ENCODE measurements at places on chromosomes 2 and 18.

GRCh38 chr18:54740136-54740846 is 88.0 kb upstream of the RAB27B start:
- DNase-seq = no peak

GRCh38 chr2:70002241-70002899 is 40.9 kb upstream of the ASPRV1 start:
- no peak for DNase-seq

DNA sequence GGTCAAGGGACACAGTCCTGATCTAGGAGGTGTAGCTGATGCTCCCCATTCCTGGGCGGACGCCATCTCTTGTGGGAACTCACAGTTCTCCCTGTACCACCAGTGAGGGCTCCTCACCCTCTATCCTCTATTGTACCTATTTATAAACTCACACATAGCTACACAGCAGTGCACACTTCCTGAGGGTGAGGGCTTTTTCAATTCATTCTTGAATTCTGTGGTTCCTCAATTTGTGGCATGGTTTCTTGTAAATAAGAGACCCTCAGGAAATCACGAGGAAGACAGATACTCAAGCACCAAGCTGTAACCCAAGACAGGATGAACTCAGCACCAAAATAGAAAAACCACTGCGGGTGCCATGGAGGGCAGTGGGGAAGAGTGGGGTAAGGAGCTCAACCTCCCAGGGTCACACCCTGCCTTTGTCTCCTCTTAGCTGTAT is 245.9 kb upstream of the PXDN start:
- DNase-seq = no peak

DNA sequence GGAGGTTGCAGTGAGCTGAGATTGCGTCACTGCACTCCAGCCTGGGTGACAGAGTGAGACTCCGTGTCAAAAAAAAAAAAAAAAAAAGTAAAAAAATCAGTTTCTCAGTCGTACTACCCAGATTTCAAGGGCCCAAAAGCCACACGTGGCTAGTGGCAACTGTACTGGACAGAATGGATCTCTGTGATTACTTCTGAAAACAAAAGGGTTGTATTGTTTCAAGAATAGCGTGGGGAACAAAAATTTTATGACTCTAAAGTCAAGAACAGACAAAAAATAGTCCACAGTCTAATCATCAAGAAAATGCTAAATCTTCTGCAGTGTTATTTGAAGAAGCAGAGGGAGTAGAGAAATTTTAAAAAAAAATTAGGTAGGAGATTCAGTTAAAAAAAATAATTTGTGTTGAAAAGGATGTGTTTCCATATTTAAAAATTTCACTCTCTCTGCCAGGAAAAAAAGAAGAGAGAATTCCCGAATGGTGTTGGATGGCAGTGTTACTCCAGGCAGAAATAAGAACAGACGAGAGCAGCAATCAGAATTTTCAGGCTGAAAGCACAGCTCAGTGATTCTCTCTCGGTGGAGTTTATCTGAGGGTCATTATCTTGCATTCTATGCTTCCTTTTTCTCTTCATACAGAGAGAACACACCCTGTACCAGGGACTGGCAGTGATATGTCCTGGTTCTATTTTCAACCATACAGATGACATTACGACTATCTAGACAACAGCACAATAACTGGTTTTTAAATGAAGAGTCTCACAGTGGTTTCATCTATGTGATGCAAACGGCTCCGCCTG is 61.8 kb downstream of the CABYR start:
- DNase-seq = no peak

DNA sequence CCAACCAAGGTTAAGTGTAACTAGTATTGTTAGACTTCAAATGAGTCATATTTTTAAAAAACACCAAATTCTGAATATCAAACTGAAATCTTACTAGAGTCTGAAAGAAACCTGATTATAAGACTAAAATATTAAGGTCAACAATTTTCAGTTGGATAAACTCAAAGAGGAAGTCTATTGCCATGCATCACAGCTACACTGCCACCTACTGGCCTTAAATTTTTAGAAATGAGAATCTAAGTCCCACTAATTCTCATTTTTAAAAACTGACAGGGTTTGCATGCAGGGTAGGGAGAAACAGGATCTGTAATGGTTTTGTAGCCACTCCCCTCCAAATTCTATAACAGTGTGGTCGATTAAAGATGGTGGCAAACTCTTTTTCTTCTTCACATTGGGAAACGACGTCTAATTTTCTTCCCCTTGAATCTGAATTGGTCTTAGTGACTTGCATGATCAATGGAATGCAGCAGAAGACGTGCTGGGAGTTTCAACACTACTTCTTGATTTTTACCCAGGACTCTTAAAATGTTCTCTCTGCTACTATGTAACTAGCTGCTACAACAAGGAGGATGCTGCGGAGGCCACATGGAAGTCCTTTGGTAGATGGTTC is 176.1 kb upstream of the SESTD1 start:
- DNase-seq = no peak
